Small intestine (tissue), 16 donors: ENCODE measurements at places on chromosomes 11 and 22. TPM values are rescaled to one million over a fixed set of nuclear protein-coding genes. Genes with fewer than 3 reads are reported as not detected.

DNA sequence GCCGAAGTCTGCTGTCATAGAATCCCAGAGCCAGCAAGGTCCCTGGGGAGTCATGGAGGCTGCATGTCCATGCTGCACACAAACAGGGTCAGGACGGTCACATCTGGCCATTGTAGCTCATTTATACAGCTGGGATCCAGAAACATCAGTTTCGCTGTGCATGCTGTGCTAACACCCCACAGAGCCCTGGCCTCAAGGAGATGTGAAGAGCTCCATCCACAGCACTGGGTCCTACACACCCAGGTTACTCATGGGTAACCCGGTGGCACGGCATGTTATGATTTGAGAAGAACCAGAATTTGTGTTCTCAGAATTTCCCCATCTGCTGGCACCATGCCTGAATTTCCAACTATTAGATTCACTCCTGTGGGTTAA, 146.3 kb upstream of the ARHGAP20 start:
- no peak for DNase-seq
- H3K27ac ChIP-seq, result no peak overlapping the region
- H3K4me1 ChIP-seq, result peaks cover 2% of the 10 kb centered on the region
- no peaks in the 10 kb centered on the region for H3K36me3 ChIP-seq

DNA sequence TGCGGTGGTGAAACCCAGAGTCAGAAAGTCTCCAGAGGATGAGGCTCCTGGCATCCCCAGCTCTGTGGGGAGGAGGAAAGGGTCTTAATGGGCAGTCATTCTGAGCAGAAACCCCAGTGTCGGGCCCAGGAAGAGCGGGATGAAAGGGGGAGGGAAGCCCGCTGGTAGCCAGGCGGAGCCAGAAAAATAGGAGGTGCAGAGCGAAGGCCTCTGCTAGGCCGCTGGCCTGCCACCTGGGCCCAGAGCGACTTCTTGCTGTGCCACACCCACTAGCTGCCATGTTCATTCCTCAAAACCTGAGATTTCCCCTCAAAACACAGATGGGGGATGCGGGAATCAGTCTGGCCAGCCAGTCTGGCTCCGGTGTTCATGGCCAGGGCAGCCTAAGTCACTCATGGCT, 650 bp upstream of the POU2AF3 start:
- DNase-seq, result no peak
- H3K36me3 ChIP-seq, result peaks cover 15% of the 10 kb centered on the region
- no peak overlapping the region for H3K4me3 ChIP-seq
- H3K4me1 ChIP-seq, result peaks cover 22% of the 10 kb centered on the region
- H3K27ac ChIP-seq, result no peak overlapping the region
- no peaks in the 10 kb centered on the region for H3K27me3 ChIP-seq

DNA sequence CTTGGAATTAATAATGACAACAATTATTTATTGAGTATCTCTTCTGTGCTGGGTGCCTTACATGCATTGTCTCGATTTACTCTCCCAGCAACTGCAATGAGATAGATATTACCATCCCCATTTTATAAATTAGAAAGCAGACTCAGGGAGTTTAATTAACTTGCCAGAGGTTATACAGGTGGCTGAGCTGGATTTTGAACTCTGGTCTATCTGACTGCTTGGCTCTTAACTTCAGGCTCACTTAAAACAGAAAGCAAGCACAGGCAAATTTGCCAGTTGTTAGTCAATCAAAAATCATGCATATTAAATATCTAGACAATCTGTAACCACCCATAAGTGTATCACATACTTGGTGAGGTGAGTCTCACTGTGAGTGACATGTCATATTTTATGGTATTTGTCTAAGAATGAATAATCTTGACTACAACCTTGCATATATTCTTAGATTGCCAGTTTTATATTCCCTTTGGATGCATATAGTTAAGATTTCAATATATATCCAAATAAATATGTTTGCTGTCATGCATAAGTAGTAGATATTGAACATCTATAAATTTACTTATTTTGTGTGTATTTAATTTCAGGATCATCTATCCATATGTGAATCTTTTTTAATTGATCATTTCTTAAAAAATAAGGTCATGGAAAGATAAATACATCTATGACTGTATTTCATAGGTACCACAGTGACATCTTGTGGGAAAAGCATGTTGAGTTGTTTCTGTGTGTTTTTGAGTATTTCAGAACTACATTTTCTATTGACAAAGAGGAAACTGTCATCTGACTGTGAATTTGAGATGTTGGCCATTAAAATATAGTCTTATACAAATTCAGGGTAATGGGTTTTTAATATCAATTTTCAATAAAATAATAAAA, 112.0 kb upstream of the ARHGAP42 start:
- peak; percentile 35 for DNase-seq
- no peak overlapping the region for H3K27ac ChIP-seq
- no peaks in the 10 kb centered on the region for H3K4me1 ChIP-seq
- no peak overlapping the region for H3K4me3 ChIP-seq

DNA sequence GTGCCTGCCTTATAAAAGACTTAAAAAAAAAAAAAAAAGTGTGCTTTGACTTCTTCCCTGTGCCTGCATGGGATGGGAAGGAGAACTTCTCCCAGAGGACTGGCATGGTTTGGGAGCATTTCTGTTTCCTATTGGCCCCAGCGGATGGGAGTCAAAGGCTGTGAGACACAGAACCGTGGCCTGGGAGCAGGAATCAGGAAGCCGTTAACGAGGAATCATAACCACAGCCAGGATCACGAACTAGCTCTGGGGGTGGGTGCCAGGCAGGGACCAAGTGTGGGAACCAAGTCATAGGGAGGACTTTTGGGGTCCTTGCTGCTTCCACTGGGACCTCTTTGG, 526 bp downstream of the C1QTNF6 start:
- H3K4me3 ChIP-seq, result no peak overlapping the region
- DNase-seq, result peak; percentile 44
- H3K36me3 ChIP-seq, result no peaks in the 10 kb centered on the region

GRCh38 chr11:117809236-117810055, 12.4 kb upstream of the DSCAML1 start:
- no peaks in the 10 kb centered on the region for H3K36me3 ChIP-seq
- peaks cover 2% of the 10 kb centered on the region for H3K4me1 ChIP-seq
- no peaks in the 10 kb centered on the region for H3K27me3 ChIP-seq
- DNase-seq, result peak; percentile 59
- H3K27ac ChIP-seq, result peak overlapping the region; percentile 9

DNA sequence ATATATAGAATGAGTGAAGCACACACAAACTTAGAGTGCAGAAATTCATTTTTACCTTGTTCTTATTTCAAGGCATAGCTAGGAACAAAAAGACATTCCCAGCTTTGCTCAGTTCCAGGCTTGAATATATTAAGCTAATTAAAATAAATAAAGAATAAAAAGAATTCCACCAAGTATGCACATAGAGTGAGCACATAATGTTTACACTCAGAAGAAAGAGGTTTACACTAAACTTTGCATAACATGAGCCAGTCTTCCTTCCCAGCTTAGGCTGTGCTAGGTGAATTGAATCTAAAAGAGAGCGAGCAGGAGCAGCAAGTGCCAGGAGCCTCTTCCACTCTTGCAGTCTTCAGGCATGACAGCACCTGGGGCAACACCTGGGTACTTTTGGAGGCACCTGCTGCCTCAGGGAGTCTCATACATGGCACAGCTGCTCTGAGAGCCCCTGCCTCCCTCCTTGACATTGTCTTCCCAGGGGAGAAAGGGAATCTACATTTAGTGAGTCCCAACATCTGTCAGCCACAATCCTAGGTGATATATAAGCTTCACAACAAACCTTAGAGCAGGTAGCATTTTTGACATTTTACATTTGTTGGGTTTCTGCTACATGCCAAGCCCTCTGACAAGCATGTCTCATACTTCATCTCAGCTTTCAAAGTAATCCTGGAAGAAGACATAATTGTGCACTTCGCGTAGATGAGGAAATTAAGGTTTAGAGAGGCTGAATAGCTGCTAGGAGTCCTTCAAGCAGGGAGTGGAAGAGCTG, 732.7 kb upstream of the TENM4 start:
- H3K27ac ChIP-seq, result no peak overlapping the region
- no peak for DNase-seq
- H3K4me1 ChIP-seq, result no peaks in the 10 kb centered on the region
- H3K36me3 ChIP-seq, result no peaks in the 10 kb centered on the region

DNA sequence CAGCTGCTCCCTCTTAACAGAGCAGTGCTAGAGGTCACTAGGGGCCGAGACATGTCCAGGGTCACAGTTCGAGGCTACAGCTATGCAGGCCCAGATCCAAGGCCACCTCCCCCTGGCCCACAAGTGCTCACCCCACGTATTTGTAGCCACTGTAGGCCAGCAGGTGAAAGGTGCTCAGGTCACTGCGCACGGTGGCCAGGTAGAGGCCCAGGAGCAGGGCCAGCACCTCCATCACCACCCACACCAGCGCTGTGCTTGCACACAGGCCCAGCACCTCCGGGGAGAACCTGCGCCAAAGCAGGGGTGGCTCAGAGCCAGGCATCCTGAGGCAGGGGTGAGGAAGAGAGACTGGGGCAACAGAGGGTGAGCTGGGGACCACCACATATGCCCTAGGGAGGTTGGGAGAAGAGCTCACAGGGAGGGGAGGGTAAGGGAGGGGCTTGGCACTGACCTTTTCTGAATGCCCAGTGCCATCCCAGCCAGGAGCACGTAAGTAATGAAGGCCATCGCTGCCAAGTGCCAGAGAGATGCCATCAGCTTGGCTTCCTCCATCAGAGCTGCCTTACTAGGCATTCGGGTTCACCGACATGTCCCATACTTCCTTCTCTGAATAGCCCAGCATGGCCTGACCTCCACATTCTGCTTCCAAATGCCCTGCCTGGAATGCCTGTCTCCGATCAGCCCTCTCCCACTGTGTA, 3.5 kb downstream of the YIF1A start:
- no peak for DNase-seq
- peaks cover 55% of the 10 kb centered on the region for H3K36me3 ChIP-seq
- no peaks in the 10 kb centered on the region for H3K27me3 ChIP-seq
- peaks cover 5% of the 10 kb centered on the region for H3K4me1 ChIP-seq
- H3K4me3 ChIP-seq, result no peak overlapping the region

GRCh38 chr22:39839917-39840510, 53.5 kb downstream of the ENTHD1 start:
- no peaks in the 10 kb centered on the region for H3K27me3 ChIP-seq
- no peak overlapping the region for H3K4me3 ChIP-seq
- DNase-seq, result no peak
- no peaks in the 10 kb centered on the region for H3K36me3 ChIP-seq
- no peaks in the 10 kb centered on the region for H3K4me1 ChIP-seq

GRCh38 chr22:43232445-43232844, 45.5 kb upstream of the TTLL12 start:
- H3K36me3 ChIP-seq, result no peaks in the 10 kb centered on the region
- no peak overlapping the region for H3K27ac ChIP-seq
- no peaks in the 10 kb centered on the region for H3K27me3 ChIP-seq
- no peak overlapping the region for H3K4me3 ChIP-seq
- DNase-seq, result no peak

DNA sequence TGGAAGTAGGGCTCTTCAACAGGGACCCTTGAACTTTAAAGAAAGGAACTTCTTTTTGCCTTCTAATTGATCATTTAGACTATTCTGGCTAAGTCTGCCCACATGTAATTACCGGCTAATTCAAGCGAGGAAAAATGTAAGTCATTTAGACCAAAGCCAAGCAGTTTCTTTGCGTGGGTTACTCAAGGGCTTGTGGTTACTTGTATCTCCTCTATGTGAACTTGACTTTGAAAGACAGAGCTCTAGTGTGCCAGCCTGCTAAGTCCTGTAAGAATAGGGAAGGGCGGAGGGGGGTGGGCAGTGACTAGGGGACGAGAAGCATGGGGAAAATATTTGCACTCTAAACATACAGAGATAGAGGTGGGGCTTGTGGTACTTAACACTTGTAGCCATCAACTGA, 145.2 kb upstream of the TEAD1 start:
- H3K4me1 ChIP-seq, result peaks cover 6% of the 10 kb centered on the region
- DNase-seq, result no peak
- no peak overlapping the region for H3K4me3 ChIP-seq

DNA sequence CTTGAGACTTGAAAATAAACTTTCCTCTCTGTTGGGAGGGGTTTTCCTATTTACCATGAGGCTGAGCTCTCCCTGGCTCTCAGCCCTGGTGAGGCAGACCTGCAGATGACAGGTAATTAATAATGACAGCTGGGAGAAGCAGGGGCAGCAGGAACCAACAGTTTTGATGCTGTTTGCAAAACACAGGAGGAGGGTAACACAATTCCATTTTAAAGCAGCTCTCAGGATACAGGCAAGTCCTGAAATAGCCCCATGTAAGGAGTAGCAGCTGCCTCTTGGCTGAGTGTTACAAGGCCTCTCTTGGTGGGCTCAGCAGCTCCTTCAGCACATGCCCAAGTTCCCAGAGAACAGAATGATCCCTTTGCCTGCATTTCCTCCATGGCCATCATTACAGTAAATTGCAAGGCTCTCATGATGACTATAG, 13.3 kb downstream of the PARVA start:
- no peaks in the 10 kb centered on the region for H3K27me3 ChIP-seq
- peaks cover 9% of the 10 kb centered on the region for H3K36me3 ChIP-seq
- DNase-seq, result no peak
- no peak overlapping the region for H3K4me3 ChIP-seq
- H3K4me1 ChIP-seq, result peaks cover 4% of the 10 kb centered on the region

DNA sequence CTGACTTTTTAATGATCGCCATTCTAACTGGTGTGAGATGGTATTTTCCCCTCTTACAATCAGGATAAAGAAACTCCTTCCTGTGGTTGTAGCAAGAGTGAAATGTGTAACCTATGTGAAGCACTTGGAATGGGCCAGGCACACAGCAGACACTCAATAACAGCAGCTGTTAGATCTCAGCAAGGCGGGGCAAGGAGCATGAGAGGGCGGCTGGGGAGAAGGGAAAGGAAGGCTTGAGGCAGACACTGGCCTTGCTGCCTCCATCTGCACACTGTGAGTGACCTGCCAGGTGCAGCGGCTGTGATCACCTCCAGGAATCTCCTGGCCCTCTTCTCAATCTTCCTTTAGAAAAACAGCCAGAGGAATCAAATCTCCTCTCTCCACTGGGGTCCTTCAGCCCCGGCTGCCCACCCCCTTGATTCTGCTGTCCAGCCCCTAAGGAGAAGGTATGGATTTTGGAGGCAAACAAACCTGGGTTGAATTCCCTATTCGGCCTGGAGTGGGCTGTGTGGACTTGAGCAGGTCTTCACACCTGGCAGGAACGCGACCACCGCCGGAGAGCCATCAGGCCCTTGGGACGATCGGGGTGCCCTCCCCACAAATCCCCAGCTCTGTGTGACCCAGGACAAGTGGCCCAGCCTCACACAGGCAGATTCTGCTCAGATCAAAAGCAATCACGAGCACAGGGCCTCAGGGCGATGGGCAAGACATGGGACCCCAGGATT, 49.0 kb downstream of the RPUSD4 start:
- no peak overlapping the region for H3K27ac ChIP-seq
- H3K4me3 ChIP-seq, result no peak overlapping the region
- DNase-seq, result no peak
- H3K27me3 ChIP-seq, result no peaks in the 10 kb centered on the region

The TSPAN18 gene
- not detected for polyA plus RNA-seq

The SERPING1 gene
- polyA plus RNA-seq, result 23.0 TPM

The INPP5J gene
- 81.9 TPM for polyA plus RNA-seq

The TCN1 gene
- polyA plus RNA-seq, result 0.03 TPM

The OR51E2 gene
- polyA plus RNA-seq, result 0.22 TPM

The CRACR2B gene
- 88.8 TPM for polyA plus RNA-seq

The P2RY2 gene
- 7.4 TPM for polyA plus RNA-seq
